ENCODE measurements at places on chromosomes 2 and 18. TPM values are rescaled to one million over a fixed set of nuclear protein-coding genes. Genes with fewer than 3 reads are reported as not detected.

- no peak for DNase-seq
Observed at GRCh38 chr2:43402452-43402937, 176.1 kb upstream of the ZFP36L2 start.

GRCh38 chr2:29006092-29006979, 25.2 kb downstream of the TOGARAM2 start:
- no peak for DNase-seq

DNA sequence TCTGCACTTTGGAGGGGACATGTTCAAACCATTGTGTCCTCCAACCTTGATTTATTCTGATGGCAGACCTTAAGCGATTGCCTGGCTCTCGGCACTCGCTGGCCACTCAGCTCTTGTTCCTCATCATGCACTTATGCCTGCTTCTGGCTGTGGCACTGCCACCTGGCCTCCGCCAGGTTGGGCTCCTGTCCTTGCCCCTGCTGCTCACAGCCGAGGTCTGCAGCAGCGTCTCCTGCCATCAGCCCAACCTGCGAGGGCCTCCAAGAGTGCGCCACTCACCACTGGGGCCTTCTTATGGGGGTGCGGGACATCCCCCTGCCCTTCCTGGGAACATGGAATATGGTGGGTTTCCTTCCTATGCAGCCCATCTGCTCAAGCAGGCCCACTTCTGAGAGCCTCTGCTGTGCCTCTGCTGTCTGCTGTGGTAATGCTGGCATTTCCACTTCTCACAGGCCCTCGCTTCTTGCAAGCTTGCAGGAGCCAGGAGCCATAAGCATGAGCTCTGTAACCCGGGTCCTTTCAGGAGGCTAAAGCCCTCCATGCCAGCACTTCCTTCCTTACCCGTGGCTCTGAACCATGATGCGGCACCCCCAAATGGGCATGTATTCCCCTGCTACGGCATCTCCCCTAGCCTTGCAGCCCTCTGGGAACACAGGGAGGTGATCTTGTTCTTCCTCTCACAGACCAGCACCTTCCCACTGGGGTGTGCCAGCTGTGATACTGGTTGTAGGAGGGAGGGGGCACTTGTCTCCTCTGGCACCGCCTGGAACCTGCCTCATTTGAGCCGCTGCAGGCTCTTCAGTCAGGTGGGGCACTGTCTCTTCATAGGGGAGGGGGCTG, 58.6 kb upstream of the HS6ST1 start:
- DNase-seq = no peak

DNA sequence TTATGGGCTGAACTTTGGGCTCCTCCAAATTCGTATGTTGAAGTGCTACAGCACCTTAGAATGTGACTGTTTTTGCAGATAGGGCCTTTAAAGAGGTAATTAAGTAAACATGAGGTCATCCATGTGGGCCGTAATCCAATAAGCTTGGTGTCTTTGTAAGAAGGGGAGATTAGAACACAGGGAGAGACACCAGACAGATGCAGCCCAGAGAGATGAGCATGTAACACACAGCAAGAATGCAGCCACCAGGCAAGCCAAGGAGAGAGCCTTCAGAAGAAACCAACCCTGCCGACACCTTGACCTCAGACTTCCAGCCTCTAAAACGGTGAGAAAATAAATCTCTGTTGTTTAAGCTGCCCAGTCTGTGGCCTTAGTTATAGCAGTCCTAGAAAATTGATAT, 74.3 kb downstream of the HRH4 start:
- DNase-seq = no peak

DNA sequence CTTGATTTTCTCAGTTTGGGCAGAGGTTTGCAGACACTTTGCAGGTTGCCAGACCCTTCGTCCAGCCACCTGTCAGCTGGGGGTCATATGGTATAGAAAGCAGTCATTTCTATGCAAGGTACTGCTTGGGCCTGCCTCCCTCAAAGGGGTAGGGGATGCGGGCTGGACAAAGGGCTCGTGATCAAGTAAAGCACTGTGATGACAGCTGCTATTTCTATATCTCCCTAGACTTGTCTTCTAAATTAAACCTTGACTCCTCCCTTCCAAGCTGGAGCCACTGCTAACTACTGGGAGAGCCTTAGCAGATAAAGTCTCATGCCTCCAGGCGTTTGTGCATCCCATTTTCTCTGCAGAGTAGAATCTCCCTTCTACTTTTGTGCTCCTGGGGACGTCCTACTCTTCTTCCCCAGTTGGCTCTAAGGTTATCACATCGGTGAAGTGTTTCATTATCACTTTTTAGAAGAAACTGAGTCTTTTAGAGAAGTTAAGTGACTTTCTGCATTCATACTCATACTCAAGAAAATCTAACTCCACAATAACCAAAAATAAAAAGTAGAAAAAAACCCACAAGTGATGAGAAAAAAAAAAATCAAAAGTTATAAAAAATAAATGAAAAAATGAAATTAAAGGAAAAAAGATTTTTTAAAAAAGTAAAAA, 710 bp upstream of the XRCC5 start:
- DNase-seq = no peak

DNA sequence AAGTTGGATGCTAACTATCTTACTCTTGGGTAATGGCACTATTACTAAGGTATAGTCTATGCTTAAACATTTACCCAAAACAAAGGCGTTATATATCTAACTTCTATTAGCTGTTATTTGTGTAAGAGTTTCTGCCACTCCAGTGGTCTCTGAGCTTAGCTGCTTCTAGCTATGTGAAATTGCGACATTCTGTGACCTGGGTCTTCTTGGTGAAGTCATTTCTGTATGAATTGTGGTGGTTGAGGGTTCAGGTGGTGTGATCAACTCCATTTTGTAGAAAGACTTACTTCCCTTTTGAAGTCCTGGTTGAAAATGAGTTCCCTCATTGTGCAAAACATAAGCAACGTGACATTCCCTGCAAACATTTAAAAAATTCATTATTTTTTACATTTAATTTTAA, 221.6 kb downstream of the PIK3C3 start:
- no peak for DNase-seq

GRCh38 chr2:236289766-236290462, 25.7 kb upstream of the ASB18 start:
- no peak for DNase-seq

GRCh38 chr2:54107903-54108615, 7.4 kb upstream of the ACYP2 start:
- no peak for DNase-seq

GRCh38 chr2:47015206-47015605, 99.6 kb upstream of the MCFD2 start:
- no peak for DNase-seq

- no peak for DNase-seq
Observed at GRCh38 chr2:128710242-128710641, 391.6 kb upstream of the HS6ST1 start.

DNA sequence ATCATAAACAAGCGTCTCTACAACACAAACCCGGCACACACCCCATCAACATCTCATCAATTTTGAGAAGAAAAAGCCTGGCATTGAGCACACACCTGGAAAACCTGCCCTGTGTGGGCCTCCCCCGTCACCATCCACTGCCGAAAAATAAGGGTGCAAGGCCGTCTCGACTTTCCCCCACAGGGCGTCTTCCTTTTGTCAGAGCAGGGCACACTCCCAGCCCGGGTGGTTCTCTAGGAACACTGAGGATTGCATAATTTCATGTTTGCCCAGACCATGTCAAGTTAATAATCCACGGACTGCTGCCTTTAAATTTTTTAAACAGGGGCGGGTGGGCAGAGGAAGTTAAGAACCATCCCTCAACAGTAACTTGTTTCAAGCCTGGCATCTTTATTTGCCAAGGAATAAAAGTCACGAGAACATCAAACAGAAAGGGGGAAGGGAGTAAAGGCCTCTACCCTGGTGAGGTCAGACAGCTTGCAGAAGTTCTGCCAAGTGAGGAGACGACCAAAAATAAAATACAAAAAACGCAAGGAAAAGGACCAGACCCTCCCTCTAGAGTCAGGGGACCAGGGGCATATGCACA, 2.1 kb downstream of the TFCP2L1 start:
- DNase-seq = no peak

The GALR1 gene
- not detected for total RNA-seq
